ENCODE measurements at places on chromosomes 11 and 22.

GRCh38 chr11:68798221-68798813, 43.4 kb downstream of the CPT1A start:
- no peak for DNase-seq

GRCh38 chr22:41284465-41284864, 1.5 kb downstream of the RANGAP1 start:
- DNase-seq, result no peak

DNA sequence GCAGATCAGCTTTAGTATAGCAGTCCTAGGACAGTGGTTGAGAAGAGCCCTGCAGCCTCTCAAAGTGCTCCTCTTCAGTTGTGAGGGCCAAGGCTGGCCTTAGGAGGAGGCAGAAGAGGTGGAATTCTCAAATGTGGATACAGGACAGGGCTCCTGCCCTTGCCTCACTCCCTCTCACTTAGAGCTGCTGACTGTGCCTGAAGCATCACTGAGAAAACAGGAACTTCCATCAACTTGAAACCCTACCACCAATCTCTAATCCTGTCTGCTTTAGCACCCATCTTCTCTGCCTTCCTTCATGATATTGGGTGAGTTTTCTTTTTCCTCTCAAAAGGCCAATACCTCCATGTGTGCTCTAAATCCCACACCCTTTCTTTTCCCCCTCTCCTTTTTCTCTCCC, 14.4 kb upstream of the UCP3 start:
- no peak for DNase-seq

- DNase-seq, result no peak
Measured at GRCh38 chr11:102263379-102264003, 53.8 kb upstream of the BIRC3 start.

Data from C1 segment of cervical spinal cord (tissue), 14 donors.